Neural crest cell (in vitro differentiated cells): ENCODE measurements at places on chromosomes 3 and 15. TPM values are rescaled to one million over a fixed set of nuclear protein-coding genes. Genes with fewer than 3 reads are reported as not detected.

DNA sequence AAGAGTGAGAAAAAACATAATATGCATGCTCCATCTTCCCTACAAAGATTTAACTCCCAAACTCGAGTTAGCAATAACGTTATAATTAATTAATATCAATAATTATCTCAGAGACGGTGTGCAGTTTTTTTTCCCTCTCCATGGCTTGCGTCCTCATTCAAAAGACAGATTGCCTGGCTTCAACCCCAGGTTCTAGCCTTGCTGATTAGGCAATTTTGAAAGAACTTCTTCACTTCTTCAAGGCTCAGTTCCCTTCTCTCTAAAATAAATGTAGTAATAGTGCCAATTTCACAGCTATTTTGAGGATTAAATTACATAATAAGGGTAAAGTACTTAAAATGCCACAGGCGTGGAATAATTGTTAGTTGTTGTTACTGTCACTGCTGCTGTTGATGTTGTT is 876.1 kb upstream of the GBE1 start:
- H3K27ac ChIP-seq = no peak overlapping the region
- no peaks in the 10 kb centered on the region for H3K36me3 ChIP-seq
- no peaks in the 10 kb centered on the region for H3K27me3 ChIP-seq
- DNase-seq = no peak
- no peak overlapping the region for H3K4me3 ChIP-seq

DNA sequence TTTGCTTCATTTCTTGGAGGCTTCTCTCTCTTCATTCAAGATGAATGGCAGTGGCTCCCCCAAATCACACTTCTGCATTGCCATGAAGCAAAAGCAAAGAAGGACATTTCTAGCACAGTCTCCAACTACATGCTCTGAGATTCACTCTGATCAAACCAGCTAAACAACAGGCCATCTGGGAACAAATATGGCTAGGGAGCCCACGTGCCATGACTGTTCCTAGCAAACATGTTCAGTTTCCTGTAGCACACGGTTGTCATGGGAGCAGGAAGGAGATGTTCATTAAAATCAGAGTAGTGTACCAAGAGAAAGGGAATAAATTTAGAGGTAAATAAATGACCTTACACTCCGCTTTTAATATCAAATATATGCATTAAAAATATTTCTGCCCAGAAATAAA is 327.3 kb downstream of the GBE1 start:
- no peak overlapping the region for H3K4me3 ChIP-seq
- DNase-seq = no peak
- no peaks in the 10 kb centered on the region for H3K4me1 ChIP-seq
- no peaks in the 10 kb centered on the region for H3K27me3 ChIP-seq
- peaks cover 3% of the 10 kb centered on the region for H3K36me3 ChIP-seq
- H3K27ac ChIP-seq = no peak overlapping the region

GRCh38 chr3:110307065-110307809 is 764.4 kb upstream of the NECTIN3 start:
- no peak overlapping the region for H3K27ac ChIP-seq
- peaks cover 4% of the 10 kb centered on the region for H3K4me1 ChIP-seq
- H3K36me3 ChIP-seq = no peaks in the 10 kb centered on the region
- DNase-seq = no peak

The RBP2 gene
- not detected in 2 replicates for total RNA-seq

The TEX55 gene
- total RNA-seq = not detected in 2 replicates

The ALPK3 gene
- 3.3 and 4.4 TPM in 2 replicates for total RNA-seq

GRCh38 chr3:186102687-186103086 is 6.2 kb downstream of the ETV5 start:
- no peak for DNase-seq
- H3K36me3 ChIP-seq = peaks cover 6% of the 10 kb centered on the region
- peaks cover 62% of the 10 kb centered on the region for H3K4me1 ChIP-seq
- H3K27me3 ChIP-seq = peaks cover 42% of the 10 kb centered on the region
- H3K4me3 ChIP-seq = peak overlapping the region; percentile 28
